ENCODE measurements at places on chromosomes 2 and 18. TPM values are rescaled to one million over a fixed set of nuclear protein-coding genes. Genes with fewer than 3 reads are reported as not detected.

MRO gene
- 0.25 TPM for total RNA-seq

REG3A gene
- total RNA-seq, result not detected

PRADC1 gene
- 7.4 TPM for total RNA-seq

CTAGE1 gene
- total RNA-seq, result not detected

GPR35 gene
- total RNA-seq, result 0.33 TPM

CCDC68 gene
- total RNA-seq, result 1.0 TPM

KCNJ13 gene
- not detected for total RNA-seq

CCDC85A gene
- total RNA-seq, result 0.63 TPM

PKDCC gene
- total RNA-seq, result 23.6 TPM

ZNF407 gene
- total RNA-seq, result 4.7 TPM

SERPINB13 gene
- not detected for total RNA-seq

HSBP1L1 gene
- 9.9 TPM for total RNA-seq

PLCD4 gene
- not detected for total RNA-seq

IL1R1 gene
- 10.3 TPM for total RNA-seq

NCOA1 gene
- total RNA-seq, result 9.1 TPM

CRYGC gene
- total RNA-seq, result not detected

GYPC gene
- 164 TPM for total RNA-seq

Measured in mesangial cell (primary cell).